ENCODE measurements at places on chromosomes 1 and 21. TPM values are rescaled to one million over a fixed set of nuclear protein-coding genes. Genes with fewer than 3 reads are reported as not detected.

The CD1D gene
- total RNA-seq: 1.4 TPM

The C2CD4D gene
- not detected for total RNA-seq

The CDC14A gene
- 2.4 TPM for total RNA-seq

The PTCH2 gene
- total RNA-seq: 0.25 TPM

The FHAD1 gene
- total RNA-seq: not detected

The FOXD3 gene
- total RNA-seq: 0.11 TPM

The FMN2 gene
- total RNA-seq: not detected

Measured in left ventricle myocardium inferior (tissue), 1 donor.